ENCODE measurements at places on chromosomes 4 and X. TPM values are rescaled to one million over a fixed set of nuclear protein-coding genes. Genes with fewer than 3 reads are reported as not detected.

The GIMD1 gene
- not detected for total RNA-seq

The PABPC5 gene
- total RNA-seq, result not detected

The GAGE2A gene
- total RNA-seq, result 0.52 TPM

The GPR119 gene
- total RNA-seq, result not detected

The DIAPH2 gene
- 10.9 TPM for total RNA-seq

The SLC26A1 gene
- 0.22 TPM for total RNA-seq

The PLAC1 gene
- total RNA-seq, result 0.34 TPM

The ODAPH gene
- total RNA-seq, result not detected

The CENPVL3 gene
- total RNA-seq, result not detected

The PRR32 gene
- not detected for total RNA-seq

The SPOCK3 gene
- 1.7 TPM for total RNA-seq

The AKAP4 gene
- total RNA-seq, result not detected

The NRK gene
- total RNA-seq, result 0.05 TPM

The NLRP2B gene
- total RNA-seq, result not detected

The TEX13B gene
- not detected for total RNA-seq

The NPY1R gene
- total RNA-seq, result 0.39 TPM

The CHST7 gene
- total RNA-seq, result 7.7 TPM

The FRG2 gene
- not detected for total RNA-seq

The GAGE1 gene
- total RNA-seq, result 0.17 TPM

The FAM114A1 gene
- 35.6 TPM for total RNA-seq

The FAM90A26 gene
- not detected for total RNA-seq

The ANKRD50 gene
- total RNA-seq, result 16.5 TPM

The RAB28 gene
- total RNA-seq, result 12.1 TPM

The CLDN22 gene
- not detected for total RNA-seq

The NSUN7 gene
- 0.07 TPM for total RNA-seq

The RAB40A gene
- total RNA-seq, result not detected

The GATA1 gene
- total RNA-seq, result 0.34 TPM

The EMCN gene
- not detected for total RNA-seq

The NHS gene
- total RNA-seq, result 5.7 TPM

The SSX2B gene
- 0.42 TPM for total RNA-seq

The ZCCHC18 gene
- total RNA-seq, result not detected

The EDA gene
- total RNA-seq, result 5.2 TPM

The PRRG1 gene
- total RNA-seq, result 16.0 TPM

Data from HCT116 (cell line).